ENCODE measurements at places on chromosomes 2 and 18. TPM values are rescaled to one million over a fixed set of nuclear protein-coding genes. Genes with fewer than 3 reads are reported as not detected.

DNA sequence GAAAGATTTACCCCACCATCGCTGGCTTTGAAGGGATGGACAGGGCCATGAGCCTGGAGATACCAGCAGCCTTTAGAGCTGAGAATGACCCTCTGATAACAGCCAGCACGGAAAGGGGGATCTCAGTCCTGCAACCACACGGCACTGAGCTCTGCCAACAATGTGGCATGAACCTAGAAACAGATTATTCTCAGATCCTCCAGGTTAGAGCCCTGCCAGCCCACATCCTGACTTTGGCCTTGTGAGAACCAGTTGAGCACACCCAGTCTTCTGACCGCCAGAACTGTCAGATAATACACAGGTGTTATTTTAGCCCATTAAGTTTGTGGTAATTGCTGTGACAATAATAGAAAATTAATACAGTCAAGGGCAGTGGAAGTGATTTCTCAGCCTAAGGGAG is 9.4 kb upstream of the GNLY start:
- no peaks in the 10 kb centered on the region for H3K36me3 ChIP-seq
- H3K27me3 ChIP-seq, result peaks cover 4% of the 10 kb centered on the region
- DNase-seq, result no peak
- H3K4me3 ChIP-seq, result no peak overlapping the region
- H3K27ac ChIP-seq, result no peak overlapping the region
- H3K4me1 ChIP-seq, result no peaks in the 10 kb centered on the region

GRCh38 chr2:142796588-142796987 is 80.9 kb upstream of the KYNU start:
- peaks cover 3% of the 10 kb centered on the region for H3K4me1 ChIP-seq
- no peak for DNase-seq
- no peak overlapping the region for H3K27ac ChIP-seq
- H3K4me3 ChIP-seq, result no peak overlapping the region
- no peaks in the 10 kb centered on the region for H3K27me3 ChIP-seq
- H3K36me3 ChIP-seq, result no peaks in the 10 kb centered on the region

DNA sequence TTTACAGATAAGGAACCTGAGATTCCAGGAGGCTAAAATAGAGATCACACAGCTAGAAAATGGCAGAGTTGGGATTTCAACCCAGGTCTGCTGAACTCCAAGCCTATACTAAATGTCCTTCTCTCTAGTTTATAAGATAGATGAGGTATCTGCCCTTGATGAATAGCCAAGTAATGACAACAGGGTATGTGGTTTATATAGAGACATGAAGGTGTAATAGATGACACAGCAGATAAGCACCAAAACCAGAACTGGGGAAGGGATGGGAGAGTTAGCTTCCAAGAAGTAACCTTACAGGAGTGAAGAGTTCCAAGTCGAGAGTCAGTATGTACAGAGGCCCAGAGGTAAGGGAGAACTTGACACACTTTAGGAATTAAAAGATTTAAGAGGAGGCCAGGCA is 104.7 kb upstream of the UBXN4 start:
- H3K4me3 ChIP-seq, result no peak overlapping the region
- no peak for DNase-seq
- peaks cover 58% of the 10 kb centered on the region for H3K36me3 ChIP-seq
- no peak overlapping the region for H3K27ac ChIP-seq
- H3K27me3 ChIP-seq, result no peaks in the 10 kb centered on the region

DNA sequence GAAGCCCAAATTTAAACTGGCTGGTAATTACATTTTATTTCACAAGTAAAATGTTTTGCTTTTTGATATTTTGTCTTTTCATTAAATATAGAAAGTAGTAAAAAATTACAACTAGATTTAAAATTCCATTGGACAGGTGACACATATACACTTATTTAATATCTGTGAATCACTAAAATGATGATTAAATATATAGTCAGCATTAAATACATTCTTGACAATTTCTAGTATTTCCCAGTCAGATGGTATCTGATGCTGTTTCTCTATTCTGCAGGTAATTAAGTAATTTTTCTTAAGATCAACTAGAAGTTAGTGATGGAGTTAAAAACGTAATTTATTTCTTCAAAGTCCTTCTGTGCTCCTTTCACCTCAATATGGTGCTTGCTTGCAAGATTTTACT is 237.8 kb downstream of the LRRTM4 start:
- no peaks in the 10 kb centered on the region for H3K36me3 ChIP-seq
- no peaks in the 10 kb centered on the region for H3K4me1 ChIP-seq
- H3K27me3 ChIP-seq, result no peaks in the 10 kb centered on the region
- H3K27ac ChIP-seq, result no peak overlapping the region
- no peak for DNase-seq
- no peak overlapping the region for H3K4me3 ChIP-seq

DNA sequence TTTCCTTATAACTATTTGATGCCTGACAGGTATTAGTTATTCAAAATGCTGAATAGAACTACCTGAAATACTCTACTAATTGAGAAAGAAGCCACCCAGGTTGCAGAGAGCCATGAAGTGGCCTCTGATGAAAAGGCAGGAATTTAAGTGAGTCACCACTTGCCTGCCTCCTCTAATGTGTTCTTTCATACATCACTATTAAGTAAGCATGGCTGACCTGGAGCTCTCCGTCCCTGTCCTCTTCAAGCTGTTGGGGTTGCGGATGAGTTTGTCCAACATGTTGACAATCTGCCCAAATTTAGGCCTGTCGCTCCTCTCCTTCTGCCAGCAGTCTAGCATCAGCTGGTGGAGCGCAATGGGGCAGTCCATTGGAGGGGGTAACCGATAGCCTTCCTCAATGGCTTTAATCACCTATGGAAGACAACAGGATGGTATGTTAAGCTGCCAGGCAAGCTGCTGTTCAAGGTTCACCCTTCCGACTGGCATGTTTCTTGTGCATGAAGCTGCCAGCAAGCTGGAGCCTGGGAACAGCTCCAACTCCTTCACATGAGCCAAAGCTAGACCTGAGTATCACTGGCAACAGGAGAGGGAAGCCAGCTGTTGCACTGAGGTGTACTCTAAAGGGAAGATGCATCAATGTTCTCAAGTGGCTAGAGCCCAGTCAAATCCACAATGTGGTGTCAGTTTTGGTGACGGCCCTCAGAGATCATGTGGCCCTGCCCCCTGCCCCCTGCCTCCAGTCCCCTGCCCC is 142.2 kb downstream of the EPHA4 start:
- H3K4me3 ChIP-seq, result no peak overlapping the region
- H3K36me3 ChIP-seq, result peaks cover 54% of the 10 kb centered on the region
- no peaks in the 10 kb centered on the region for H3K27me3 ChIP-seq
- H3K27ac ChIP-seq, result no peak overlapping the region

DNA sequence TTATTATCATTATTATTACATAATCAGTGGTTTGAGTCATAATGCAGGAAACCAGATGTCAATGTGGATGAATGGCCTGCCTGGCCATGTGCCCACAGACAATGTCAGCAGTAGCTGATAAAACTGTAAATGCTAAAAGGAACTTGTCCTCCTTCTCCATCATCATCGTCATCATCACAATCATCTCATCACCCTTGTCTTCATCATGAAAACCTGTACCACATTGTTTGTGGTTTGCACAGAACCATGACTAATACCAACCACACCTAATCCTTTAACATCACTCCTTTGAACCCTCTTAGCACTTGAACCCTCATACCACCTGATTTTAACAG is 96.0 kb downstream of the HNMT start:
- H3K36me3 ChIP-seq, result no peaks in the 10 kb centered on the region
- H3K27ac ChIP-seq, result no peak overlapping the region
- DNase-seq, result no peak
- H3K27me3 ChIP-seq, result no peaks in the 10 kb centered on the region

The CHRND gene
- total RNA-seq, result not detected

The PLEK gene
- total RNA-seq, result 138 TPM

The SPAG16 gene
- total RNA-seq, result 11.2 TPM

All from activated B cell treated with CpG ODN at 0.5 μM for 24 hours (primary cell).